HFFc6 (cell line): ENCODE measurements at places on chromosomes 11 and 22. TPM values are rescaled to one million over a fixed set of nuclear protein-coding genes. Genes with fewer than 3 reads are reported as not detected.

Gene TRPC6
- total RNA-seq, result not detected in 2 replicates

Gene FADS1
- 22.6 to 37.7 TPM (median 25.4 TPM) in 3 replicates for total RNA-seq

Gene HEPHL1
- not detected in 3 replicates for total RNA-seq

Gene THY1
- total RNA-seq, result 705 and 948 TPM in 2 replicates

Gene C11orf86
- not detected in 3 replicates for total RNA-seq

Gene EIF3F
- 306 to 389 TPM (median 341 TPM) in 3 replicates for total RNA-seq

Gene KCNQ1
- not detected in 2 replicates for total RNA-seq

Gene BTG4
- total RNA-seq, result not detected in 2 replicates

Gene MRGPRX4
- total RNA-seq, result not detected in 3 replicates

Gene NOX4
- total RNA-seq, result 3.2 to 7.1 TPM (median 5.3 TPM) in 3 replicates

Gene TMEM191C
- total RNA-seq, result 0.48 to 1.8 TPM (median 1.4 TPM) in 3 replicates

Gene SF3B2
- total RNA-seq, result 184 to 227 TPM (median 206 TPM) in 3 replicates

Gene RAB3IL1
- 5.3 to 8.0 TPM (median 5.3 TPM) in 3 replicates for total RNA-seq

Gene KCNJ11
- not detected in 3 replicates for total RNA-seq

Gene CTR9
- total RNA-seq, result 33.4 and 40.0 TPM in 2 replicates

Gene GAL3ST3
- not detected in 3 replicates for total RNA-seq

Gene RCOR2
- 0.27 to 0.72 TPM (median 0.44 TPM) in 3 replicates for total RNA-seq

Gene NLRP14
- not detected in 3 replicates for total RNA-seq

Gene BUD13
- 9.0 and 14.0 TPM in 2 replicates for total RNA-seq

Gene SYT12
- not detected in 3 replicates for total RNA-seq

Gene INPP5J
- total RNA-seq, result 0.62 to 1.3 TPM (median 1.00 TPM) in 3 replicates

Gene MYO7A
- total RNA-seq, result not detected in 3 replicates

Gene MIOX
- total RNA-seq, result not detected in 3 replicates

Gene BCR
- total RNA-seq, result 28.0 to 31.5 TPM (median 31.2 TPM) in 3 replicates

Gene IGLL1
- total RNA-seq, result not detected in 3 replicates

Gene TMEM121B
- total RNA-seq, result 0.05 to 0.09 TPM (median 0.08 TPM) in 3 replicates

Gene CLCF1
- 9.5 to 12.6 TPM (median 9.6 TPM) in 3 replicates for total RNA-seq

Gene SLC25A18
- total RNA-seq, result not detected in 3 replicates

Gene GRAP2
- not detected in 3 replicates for total RNA-seq

Gene CDC42EP1
- total RNA-seq, result 93.3 to 108 TPM (median 95.9 TPM) in 3 replicates

Gene OR4X2
- not detected in 3 replicates for total RNA-seq

Gene NPAS4
- total RNA-seq, result 0.10 to 0.35 TPM (median 0.27 TPM) in 3 replicates

Gene TEAD1
- total RNA-seq, result 225 to 252 TPM (median 226 TPM) in 3 replicates

Gene OR2AT4
- not detected in 3 replicates for total RNA-seq

Gene NPTXR
- total RNA-seq, result 1.6 to 5.5 TPM (median 4.9 TPM) in 3 replicates

Gene ACR
- not detected in 3 replicates for total RNA-seq

Gene OR52E8
- not detected in 3 replicates for total RNA-seq

Gene MYBPC3
- total RNA-seq, result not detected in 3 replicates

Gene GRIK4
- total RNA-seq, result not detected in 3 replicates

Gene FXYD2
- total RNA-seq, result not detected in 3 replicates

Gene KCTD14
- total RNA-seq, result 0.50 to 1.9 TPM (median 1.5 TPM) in 3 replicates

Gene TEX12
- total RNA-seq, result not detected in 3 replicates

Gene API5
- 98.1 to 106 TPM (median 103 TPM) in 3 replicates for total RNA-seq
